Left colon (tissue), 2 donors: ENCODE measurements at places on chromosomes 2 and 18. TPM values are rescaled to one million over a fixed set of nuclear protein-coding genes. Genes with fewer than 3 reads are reported as not detected.

GRCh38 chr18:47323158-47323557, 71.7 kb upstream of the SKOR2 start:
- no peak for DNase-seq

MREG gene
- total RNA-seq = 8.9 TPM

DNA sequence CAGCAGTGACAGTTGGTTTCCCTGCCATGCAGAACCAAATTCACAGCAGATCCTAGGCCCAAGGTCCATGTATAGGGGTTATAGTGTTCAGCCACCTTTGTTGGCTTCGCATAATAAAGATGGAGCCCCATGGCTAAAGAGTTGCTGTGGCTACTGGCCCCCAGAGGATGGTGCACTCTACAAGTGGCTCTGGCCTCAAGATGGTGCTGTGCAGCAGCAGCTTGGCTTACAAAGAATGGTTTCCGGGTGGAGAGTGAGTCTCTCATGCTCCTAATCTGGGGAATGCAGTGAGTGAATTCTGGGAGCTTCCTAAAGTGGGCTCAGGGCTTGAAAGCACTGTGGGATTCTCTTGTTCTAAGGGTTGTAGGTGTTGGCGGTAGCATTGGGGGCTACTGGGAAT, 1199.7 kb downstream of the CNTNAP5 start:
- DNase-seq = no peak

TMEM247 gene
- not detected for total RNA-seq

DNA sequence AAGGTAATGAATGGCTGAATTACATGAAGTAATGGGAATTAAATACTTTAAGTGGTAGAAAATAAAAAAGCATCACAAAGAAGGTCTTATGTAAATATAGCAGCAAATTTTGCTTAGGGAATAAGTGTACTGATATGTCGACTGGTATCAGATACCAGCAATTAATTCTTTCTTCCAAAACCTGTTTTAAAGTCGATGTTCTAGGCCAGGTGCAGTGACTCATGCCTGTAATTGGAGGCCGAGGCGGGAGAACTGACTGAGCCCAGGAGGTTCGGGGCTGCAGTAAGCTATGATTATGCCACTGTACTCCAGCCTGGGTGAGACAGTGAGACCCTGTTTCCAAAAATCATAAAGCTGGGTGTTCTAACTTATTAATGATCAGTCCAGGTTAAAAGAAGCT, 30.3 kb downstream of the SP3 start:
- no peak for DNase-seq

CPS1 gene
- 0.18 TPM for total RNA-seq

- DNase-seq = no peak
These were observed 12.0 kb upstream of the ZCCHC2 start for GRCh38 chr18:62510789-62511188.

DNA sequence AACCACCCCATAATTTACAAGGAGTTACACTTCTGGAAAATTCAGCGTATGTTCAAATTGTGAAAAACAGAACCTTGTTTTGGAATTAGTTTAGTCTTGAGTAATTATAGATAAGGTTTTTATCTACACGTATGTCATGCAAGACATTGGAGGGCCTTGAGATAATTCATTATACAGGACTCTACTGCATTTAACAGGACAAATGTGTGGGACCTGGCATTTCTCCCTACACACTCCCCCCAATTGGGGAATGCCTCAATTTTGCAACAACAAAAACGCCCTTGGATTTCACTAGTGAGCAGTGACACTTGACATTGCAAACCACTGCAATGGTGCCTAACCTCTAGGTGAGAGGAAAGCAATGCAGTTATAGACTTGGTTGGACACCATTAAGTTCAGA, 11.4 kb downstream of the SLC1A4 start:
- DNase-seq = no peak

GRCh38 chr2:124316881-124317605, 292.0 kb downstream of the CNTNAP5 start:
- no peak for DNase-seq

GRCh38 chr2:79432731-79433146, 80.1 kb upstream of the CTNNA2 start:
- no peak for DNase-seq

- no peak for DNase-seq
These were observed 9.2 kb downstream of the ACOXL start for GRCh38 chr2:110741491-110741980.

MDH1B gene
- total RNA-seq = not detected

EIF2B4 gene
- 33.2 TPM for total RNA-seq
